ENCODE measurements at places on chromosomes 1 and 21.

DNA sequence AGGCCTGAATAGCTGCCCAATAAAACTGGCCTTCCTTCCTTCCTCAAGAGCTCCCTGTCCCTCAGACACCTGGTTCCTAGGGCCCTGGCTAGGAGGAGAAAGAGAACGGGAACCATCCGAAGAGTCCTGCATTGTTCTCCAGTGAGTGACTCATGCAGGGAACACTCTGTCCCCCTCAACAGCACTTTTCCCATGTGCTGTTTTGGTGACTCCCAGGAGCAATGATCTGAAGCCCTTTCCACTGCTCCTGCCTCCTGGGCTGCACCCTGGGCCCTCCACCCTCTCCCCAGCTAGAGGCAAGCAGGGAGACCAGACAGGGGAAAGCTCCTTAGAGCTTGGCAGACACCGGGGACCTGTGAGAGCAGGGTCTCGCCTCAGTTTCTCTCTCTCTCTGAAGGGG, 18.9 kb downstream of the TNNT2 start:
- H3K36me3 ChIP-seq: no peaks in the 10 kb centered on the region
- H3K4me1 ChIP-seq: no peaks in the 10 kb centered on the region
- no peaks in the 10 kb centered on the region for H3K27me3 ChIP-seq
- DNase-seq: no peak
- H3K27ac ChIP-seq: no peak overlapping the region

- no peaks in the 10 kb centered on the region for H3K4me1 ChIP-seq
- no peak overlapping the region for H3K4me3 ChIP-seq
- H3K27me3 ChIP-seq: no peaks in the 10 kb centered on the region
- no peaks in the 10 kb centered on the region for H3K36me3 ChIP-seq
- H3K27ac ChIP-seq: no peak overlapping the region
Measured at GRCh38 chr1:7265771-7266371, 480.6 kb downstream of the CAMTA1 start.

GRCh38 chr1:208245185-208245705, 1.1 kb upstream of the PLXNA2 start:
- H3K4me3 ChIP-seq: peak overlapping the region; percentile 71
- H3K36me3 ChIP-seq: no peaks in the 10 kb centered on the region
- peaks cover 8% of the 10 kb centered on the region for H3K4me1 ChIP-seq
- no peaks in the 10 kb centered on the region for H3K27me3 ChIP-seq
- H3K27ac ChIP-seq: peak overlapping the region; percentile 40

- H3K4me3 ChIP-seq: no peak overlapping the region
- DNase-seq: no peak
- H3K36me3 ChIP-seq: no peaks in the 10 kb centered on the region
- no peaks in the 10 kb centered on the region for H3K27me3 ChIP-seq
Measured at GRCh38 chr1:69459244-69459643, 108.5 kb upstream of the LRRC7 start.

GRCh38 chr1:7264101-7264500, 478.8 kb downstream of the CAMTA1 start:
- DNase-seq: no peak
- H3K36me3 ChIP-seq: no peaks in the 10 kb centered on the region
- no peak overlapping the region for H3K4me3 ChIP-seq
- no peak overlapping the region for H3K27ac ChIP-seq
- H3K27me3 ChIP-seq: no peaks in the 10 kb centered on the region

DNA sequence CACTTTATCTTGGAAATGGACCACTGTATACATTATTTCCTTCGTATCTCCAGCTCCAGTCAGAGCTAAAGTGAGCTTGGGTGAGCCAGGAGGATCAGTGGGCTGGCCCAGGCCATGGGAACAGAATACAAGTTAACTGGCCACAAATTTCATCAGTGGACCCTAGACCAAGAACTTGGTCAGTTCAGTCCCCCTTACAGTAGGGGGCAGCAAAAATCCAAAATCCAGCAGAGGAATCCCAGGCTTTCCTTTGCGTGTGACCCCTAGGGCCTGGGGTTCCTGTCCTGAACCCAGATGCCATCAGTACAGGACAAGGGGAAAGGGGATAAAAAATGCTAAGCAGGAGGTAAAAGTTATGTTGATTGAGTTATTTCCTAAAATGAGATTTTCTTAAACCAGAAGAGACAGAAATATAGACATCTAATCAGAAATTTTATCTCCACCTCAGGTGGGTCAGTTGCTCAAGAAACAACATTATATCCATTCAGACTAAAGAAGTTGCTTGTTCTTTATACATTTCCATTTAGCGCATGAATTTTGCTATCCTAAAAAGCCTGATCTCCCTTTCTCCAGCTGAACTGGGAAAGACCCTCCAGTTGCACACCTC, 24.1 kb upstream of the LCE5A start:
- no peaks in the 10 kb centered on the region for H3K27me3 ChIP-seq
- H3K27ac ChIP-seq: no peak overlapping the region
- no peak for DNase-seq
- H3K36me3 ChIP-seq: no peaks in the 10 kb centered on the region
- no peak overlapping the region for H3K4me3 ChIP-seq

GRCh38 chr1:221622389-221622788, 119.5 kb downstream of the DUSP10 start:
- H3K27me3 ChIP-seq: no peaks in the 10 kb centered on the region
- no peaks in the 10 kb centered on the region for H3K36me3 ChIP-seq
- no peak overlapping the region for H3K4me3 ChIP-seq
- H3K4me1 ChIP-seq: no peaks in the 10 kb centered on the region

GRCh38 chr1:165276314-165276713, 80.2 kb downstream of the LMX1A start:
- H3K27me3 ChIP-seq: no peaks in the 10 kb centered on the region
- H3K36me3 ChIP-seq: no peaks in the 10 kb centered on the region

DNA sequence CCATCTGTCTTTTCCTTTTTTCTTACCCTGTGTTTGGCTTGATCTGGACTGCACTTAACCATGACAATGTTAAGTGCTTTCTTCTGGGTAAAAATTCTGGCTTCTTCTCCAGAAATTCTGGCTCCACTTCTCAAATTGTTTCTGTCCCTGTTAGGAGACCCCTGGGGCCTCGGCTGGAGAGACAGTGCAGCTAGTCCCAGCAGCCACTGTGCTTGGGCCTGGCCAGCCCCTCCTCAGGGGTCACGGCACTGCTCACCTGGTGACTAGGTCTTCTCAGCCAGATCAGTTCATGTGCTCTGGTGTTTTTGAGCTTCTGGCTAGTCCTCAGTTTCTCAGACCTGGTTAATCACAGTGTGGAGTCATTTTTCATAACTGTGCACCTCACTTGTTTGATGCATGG, 72.4 kb downstream of the ADARB1 start:
- H3K4me3 ChIP-seq: no peak overlapping the region
- H3K36me3 ChIP-seq: no peaks in the 10 kb centered on the region
- no peaks in the 10 kb centered on the region for H3K27me3 ChIP-seq
- no peak overlapping the region for H3K27ac ChIP-seq

DNA sequence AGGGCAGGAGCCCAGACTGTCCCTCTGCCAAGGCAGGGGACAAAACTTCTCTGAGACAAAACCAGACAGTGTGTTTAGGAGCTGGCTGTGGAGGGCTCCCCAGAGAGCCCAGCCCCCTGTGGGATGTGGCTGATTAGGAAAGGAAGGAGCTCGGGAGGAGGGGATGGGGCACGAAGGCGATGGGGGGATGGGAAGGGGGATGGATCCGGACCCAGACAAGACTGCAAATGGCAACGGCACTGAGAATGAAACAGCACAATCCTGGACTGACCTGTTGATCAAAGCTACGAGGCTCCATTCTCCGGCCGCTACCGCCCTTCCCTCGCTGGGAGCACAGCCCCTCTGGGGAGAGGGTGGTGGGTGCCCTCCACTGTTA, 33.1 kb downstream of the FOXO6 start:
- H3K4me1 ChIP-seq: peaks cover 2% of the 10 kb centered on the region
- no peaks in the 10 kb centered on the region for H3K27me3 ChIP-seq
- H3K27ac ChIP-seq: no peak overlapping the region
- no peaks in the 10 kb centered on the region for H3K36me3 ChIP-seq
- no peak overlapping the region for H3K4me3 ChIP-seq

DNA sequence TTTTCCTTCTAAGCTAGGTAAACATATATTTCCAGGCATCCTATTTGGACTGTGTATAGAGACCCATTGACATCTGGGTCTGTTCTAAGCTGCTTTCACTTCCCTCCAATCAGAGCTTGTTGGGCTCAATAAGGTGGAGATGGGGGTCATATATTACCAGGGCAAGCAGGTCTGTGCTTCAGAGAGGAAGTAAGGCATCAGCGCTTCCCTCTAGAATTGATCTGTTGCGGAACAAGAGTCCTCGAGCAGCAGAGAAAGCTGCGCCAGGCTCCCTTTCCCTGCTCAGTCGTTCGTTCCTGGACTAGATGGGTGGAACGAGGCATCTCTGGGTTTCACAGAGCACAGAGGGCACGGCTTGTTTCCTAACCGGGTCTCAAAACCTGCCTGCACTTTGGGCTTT, 63.5 kb downstream of the DISC1 start:
- H3K27me3 ChIP-seq: no peaks in the 10 kb centered on the region
- no peak overlapping the region for H3K4me3 ChIP-seq
- peaks cover 20% of the 10 kb centered on the region for H3K4me1 ChIP-seq
- DNase-seq: no peak
- no peaks in the 10 kb centered on the region for H3K36me3 ChIP-seq

GRCh38 chr1:245978915-245979314, 528.2 kb downstream of the SMYD3 start:
- no peak overlapping the region for H3K27ac ChIP-seq
- H3K4me1 ChIP-seq: no peaks in the 10 kb centered on the region
- no peak for DNase-seq
- no peaks in the 10 kb centered on the region for H3K27me3 ChIP-seq
- H3K4me3 ChIP-seq: no peak overlapping the region
- no peaks in the 10 kb centered on the region for H3K36me3 ChIP-seq
